Activated CD4-positive, alpha-beta T cell treated with anti-CD3 and anti-CD28 coated beads, Interleukin-2, amount 50 U/mL, for 24 hours (primary cell): ENCODE measurements at places on chromosomes 4 and X.

- no peak for DNase-seq
Measured at GRCh38 chr4:55399581-55399980, 3.8 kb downstream of the TMEM165 start.

DNA sequence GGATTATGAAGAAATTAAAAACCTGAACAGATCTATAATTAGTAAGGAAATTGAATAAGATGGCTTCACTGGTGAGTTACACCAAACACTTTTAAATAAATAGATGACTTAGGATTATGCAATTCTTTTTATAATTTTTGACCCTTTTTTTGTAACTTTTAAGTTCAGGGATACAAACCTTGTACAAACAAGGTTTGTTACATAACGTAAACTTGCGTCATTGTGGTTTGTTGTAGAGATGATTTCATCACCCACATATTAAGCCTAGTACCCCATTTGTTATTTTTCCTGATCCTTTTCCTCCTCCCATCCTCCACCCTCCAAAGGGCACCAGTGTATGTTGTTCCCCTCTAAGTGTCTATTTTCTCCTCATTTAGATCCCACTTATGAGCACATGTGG lies 75.7 kb downstream of the CPEB2 start:
- DNase-seq = no peak

GRCh38 chrX:39174241-39174771 lies 373.0 kb downstream of the MID1IP1 start:
- no peak for DNase-seq

- DNase-seq = no peak
Measured at GRCh38 chr4:110905367-110905766, 282.5 kb upstream of the PITX2 start.

DNA sequence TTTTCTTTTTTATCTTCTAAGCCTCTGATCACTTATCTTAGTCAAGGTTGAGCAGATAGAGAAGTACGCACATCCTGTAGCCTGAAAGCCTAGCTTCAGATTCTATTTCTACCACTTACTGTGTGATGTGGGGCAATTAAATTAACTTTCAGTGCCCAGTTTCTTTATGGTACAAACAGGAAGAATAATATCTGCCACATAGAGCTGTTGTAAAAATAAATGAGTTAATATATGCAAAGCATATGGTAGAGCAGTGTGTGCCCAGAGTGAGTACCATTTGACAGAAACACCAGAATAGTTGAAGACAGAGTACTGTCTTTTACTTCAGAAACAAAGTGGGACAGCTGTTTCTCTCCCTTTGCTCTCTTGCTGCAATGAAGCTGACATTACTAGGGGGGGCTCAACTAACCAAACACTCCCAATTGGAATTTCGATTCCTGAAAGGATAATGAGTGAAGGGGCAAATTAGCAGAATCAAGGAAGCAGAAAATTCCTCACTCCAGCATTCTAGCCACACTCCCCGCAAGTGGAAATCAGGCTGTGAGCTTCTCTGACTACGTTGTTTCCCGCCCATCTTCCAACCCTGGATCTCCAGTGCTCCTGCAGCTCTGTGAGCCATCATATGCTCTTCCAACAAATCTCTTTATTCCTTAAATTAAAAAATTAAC lies 80.4 kb downstream of the MAPK10 start:
- DNase-seq = no peak

DNA sequence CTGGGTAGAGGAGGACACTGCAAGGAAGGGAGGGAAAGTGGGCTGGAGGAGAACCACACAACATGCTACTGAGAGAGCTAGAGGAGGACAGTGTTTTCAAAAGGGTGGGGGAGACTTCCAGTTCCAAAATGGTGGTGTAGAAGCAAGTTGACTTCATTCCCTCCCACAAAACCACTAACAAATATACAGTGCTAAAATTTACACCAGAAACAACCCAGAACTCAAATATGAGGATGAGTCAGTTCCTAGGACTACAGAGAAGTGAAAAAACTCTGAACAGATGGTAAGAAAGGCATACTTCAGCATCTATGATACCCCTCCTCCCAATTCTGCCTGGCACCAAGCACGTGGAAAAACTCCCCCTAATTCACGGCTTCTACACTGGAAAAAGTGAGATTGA lies 9.8 kb downstream of the AADAT start:
- DNase-seq = no peak

- DNase-seq = no peak
Measured at GRCh38 chr4:31104043-31104442, 383.9 kb downstream of the PCDH7 start.
